ENCODE measurements at places on chromosomes 1 and 21.

DNA sequence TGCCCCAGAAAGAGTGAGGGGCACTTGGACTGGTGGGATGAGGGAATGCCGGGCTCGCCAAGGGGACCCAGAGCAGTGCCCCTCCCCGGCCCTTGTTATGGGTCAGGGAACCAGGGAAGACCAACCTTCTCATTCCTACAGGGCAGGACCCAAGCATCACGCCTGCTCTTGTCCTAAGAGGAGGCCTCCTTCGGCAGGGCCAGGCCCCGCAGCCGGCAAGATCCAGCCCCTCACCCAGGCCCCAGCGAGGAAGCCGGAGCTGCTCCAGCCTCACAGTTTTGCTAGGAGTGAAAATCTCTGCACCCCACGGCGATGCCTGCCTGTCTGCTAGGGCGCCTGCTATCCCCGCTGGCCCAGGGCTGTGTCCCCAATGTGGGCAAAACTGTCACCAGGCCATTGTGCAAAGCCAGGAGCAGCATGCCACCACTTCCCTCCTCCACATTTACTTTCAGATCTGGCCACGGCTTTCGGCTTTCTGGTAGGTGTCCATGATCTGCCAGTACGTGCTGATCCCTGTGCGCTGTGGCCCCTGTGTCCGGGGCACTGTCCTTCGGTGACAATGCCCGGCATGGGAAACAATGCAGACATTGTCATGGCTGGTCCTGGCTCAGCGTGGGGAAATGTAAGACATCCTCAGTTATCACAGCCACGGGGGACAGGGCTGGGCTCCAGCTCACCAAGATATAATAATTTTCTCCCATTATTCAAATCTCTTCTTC is 9.6 kb downstream of the ACTRT2 start:
- DNase-seq: no peak

GRCh38 chr1:86155051-86155806 is 1.3 kb downstream of the COL24A1 start:
- peak; percentile 18 for DNase-seq

DNA sequence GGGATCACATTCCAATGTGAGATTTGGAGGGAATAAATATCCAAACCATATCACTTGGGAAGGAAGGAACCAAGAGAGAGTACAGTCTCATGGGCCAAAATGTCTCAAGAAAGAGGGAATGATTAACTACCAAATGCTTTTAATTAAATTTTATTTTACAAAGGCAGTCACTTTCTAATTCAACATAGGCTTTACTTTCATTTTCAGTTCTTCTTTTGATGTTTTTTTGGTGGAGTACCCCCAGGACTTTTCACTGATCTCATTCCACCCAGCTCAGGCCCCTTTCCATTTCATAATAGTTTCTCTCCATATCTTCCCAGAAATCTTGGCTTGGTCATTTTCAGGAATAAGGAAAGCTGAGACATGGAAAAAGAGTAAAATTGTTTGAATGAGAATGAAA is 5.1 kb upstream of the SLAMF7 start:
- no peak for DNase-seq

- DNase-seq: no peak
Observed at GRCh38 chr1:65189576-65190115, 41.6 kb downstream of the AK4 start.

- no peak for DNase-seq
Observed at GRCh38 chr1:84539972-84540371, 33.6 kb upstream of the GNG5 start.

- no peak for DNase-seq
Observed at GRCh38 chr1:39317910-39318633, 113.6 kb downstream of the MACF1 start.

- no peak for DNase-seq
Observed at GRCh38 chr21:27269644-27270043, 302.8 kb upstream of the ADAMTS5 start.

DNA sequence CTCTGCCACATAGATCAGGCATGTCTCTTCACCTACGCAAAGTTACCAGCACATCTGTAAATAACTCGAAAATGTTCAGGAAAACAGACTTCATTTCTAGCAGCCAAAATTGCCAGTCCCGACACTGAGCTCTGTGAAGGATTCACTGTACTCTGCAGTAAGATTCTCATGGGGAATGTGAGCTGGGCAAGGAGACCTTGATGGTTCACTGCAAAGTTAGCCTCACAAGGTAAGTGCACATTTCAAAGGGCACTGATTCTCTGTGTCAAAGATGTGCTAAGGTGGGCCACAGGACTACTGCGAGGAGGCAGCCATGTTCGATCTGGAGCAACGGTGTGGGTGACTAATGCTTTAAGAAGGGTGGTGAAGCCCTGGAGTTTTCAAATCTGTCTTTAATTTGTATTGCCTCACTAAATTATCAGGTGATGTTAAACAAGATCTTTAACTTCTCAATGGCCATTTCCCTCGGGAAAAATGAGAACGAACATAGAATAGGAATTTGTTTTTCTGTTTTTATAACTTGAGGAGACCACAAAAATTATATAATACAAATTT is 25.2 kb downstream of the STPG1 start:
- DNase-seq: no peak

DNA sequence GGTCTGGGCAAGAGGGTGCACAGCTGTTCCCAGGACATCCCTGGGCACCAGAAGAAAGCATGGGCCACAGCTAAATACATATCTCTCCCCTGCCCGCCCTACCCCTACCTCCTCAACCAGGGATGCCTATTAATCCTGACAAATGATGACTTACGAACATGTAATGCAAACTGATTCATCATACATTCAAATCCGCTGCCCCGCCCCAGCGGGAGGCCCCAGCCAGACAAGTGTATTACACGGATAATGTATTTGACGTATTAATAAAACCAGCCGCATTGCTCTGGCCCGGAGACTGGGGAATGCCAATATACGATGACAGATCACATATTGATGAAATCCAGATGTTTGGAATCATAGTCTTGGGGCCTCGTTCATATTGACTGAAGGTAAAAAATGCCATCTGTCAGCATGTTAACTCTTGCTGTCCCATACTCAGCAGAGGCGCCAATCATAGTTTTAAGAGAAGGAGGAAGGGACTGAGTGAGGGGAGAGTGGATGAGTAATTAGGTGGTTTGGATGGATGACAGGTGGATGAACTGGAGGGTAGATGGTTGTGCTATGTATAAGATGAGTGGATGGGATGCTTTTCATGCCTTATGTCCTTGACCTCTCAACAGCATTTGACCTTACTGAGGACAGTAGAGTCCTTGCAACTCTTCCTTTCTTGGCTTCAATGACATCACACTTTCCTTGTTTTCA is 68.2 kb downstream of the TMEM53 start:
- DNase-seq: no peak

- no peak for DNase-seq
Observed at GRCh38 chr21:35014302-35015041, 34.6 kb downstream of the RUNX1 start.

DNA sequence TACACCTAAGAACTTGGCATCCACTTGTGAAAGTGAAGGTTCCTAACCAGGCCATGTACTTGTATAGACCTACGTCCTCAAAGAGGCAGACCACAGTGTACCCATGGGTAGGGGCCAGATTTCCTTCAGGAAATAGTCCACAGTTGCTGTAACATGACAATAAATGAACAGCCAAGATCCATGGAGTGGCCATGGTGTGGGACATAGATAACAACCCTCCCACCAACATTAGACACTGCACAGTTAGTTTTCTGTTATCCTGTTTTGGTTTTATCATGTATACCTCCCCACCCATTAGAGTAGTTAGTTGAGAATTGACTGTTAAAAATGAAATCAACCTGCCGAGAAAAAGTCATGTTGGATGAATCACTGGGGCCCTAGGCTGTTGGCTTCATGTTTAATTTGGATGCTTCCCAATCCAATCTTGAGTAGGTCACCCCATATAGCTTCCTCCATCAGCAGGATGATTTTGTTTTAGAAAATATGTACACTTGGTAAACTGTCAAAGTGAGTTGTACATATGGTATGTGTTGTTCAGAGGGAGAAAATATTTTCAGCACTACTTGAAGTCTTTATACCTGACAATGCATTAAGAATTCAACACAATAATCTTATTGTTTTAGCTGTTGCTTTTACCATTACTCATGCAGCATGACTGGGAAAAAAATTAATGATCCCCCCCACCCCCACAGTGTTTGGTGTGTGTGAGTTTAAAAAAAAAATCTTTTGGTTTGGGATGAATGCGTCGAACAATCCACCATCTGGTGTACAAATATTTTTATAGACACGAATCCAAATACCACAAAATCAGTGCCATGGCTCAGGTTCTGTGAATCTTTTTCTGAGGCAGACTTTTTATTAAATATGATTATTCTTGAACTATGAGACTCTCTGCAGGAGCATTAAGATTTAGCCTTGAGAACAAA is 88.3 kb upstream of the ARHGAP29 start:
- no peak for DNase-seq

GRCh38 chr1:4633346-4633745 is 21.1 kb upstream of the AJAP1 start:
- no peak for DNase-seq

GRCh38 chr1:10736634-10737586 is 59.5 kb downstream of the CASZ1 start:
- DNase-seq: no peak

GRCh38 chr1:157700732-157701131 is at the start of gene FCRL3:
Gene FCRL3, minus strand, starts transcription at chr1:157700769. Its CDS starts 280 bp downstream, at chr1:157700489.
- DNase-seq: no peak

- DNase-seq: no peak
Observed at GRCh38 chr1:33288976-33289857, 31.7 kb downstream of the A3GALT2 start.

DNA sequence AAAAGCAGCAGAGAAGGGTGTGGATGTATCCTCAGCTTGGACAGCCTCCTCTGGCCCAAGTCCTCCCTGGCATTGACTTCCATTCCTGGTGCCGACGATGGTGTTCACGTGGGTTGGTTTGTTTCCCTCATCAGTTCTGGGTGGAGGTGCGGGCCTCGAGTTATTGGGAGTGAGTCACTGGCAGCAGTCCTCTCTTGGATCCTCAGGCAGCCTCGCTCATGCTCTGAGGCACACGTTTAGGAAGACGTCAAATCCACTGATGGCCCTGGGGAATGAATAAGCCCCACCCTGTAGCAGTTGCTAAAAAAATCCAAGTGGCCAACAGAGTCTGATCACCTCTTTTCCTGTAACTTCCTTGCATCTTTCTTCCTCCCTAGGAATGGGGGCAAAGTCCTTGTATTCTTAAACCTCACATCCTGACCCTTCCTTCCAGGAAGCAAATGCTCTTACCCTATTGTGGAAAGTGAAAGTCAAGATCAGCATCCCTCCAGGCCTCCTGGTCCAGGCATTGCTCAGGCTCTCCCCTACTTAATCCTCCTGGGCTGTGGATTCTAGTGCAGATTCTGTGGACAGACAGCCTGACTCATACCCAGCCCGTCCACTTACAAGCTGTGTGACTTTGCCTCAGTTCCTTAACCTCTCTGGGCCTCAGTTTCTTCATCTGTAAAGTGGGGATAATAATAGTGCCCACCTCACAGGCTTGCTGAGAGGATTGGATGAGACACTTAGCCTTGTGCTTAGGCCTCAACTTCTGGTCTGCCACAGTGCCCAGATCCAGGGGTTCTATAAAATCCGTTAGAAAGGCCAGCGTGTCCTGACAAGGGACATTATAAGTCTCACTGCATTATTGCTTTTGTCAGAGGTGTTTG is 111.1 kb downstream of the TLR5 start:
- DNase-seq: peak; percentile 57

GRCh38 chr1:210598135-210598652 is 269.5 kb downstream of the HHAT start:
- DNase-seq: peak; percentile 55

DNA sequence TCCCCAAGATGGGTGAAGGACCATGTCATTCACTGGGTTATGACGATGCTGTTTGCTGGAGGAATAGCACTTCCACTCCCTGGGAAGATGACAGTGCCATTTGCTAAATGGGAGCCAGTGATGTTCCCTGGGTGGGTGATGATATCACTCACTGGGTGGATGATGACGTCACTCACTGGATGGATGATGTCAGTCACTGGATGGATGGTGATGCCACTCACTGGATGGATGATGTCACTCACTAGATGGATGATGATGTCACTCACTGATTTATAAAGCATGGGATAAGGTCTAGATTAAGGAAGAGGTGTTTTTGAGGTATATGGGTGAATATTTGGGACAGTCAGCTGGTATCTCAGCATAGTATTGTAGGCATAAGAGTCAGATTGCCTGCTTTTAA is 457.2 kb downstream of the AJAP1 start:
- DNase-seq: no peak

GRCh38 chr1:6827079-6827478 is 41.8 kb downstream of the CAMTA1 start:
- no peak for DNase-seq

GRCh38 chr1:164561472-164561871 is 2.5 kb downstream of the PBX1 start:
- no peak for DNase-seq

DNA sequence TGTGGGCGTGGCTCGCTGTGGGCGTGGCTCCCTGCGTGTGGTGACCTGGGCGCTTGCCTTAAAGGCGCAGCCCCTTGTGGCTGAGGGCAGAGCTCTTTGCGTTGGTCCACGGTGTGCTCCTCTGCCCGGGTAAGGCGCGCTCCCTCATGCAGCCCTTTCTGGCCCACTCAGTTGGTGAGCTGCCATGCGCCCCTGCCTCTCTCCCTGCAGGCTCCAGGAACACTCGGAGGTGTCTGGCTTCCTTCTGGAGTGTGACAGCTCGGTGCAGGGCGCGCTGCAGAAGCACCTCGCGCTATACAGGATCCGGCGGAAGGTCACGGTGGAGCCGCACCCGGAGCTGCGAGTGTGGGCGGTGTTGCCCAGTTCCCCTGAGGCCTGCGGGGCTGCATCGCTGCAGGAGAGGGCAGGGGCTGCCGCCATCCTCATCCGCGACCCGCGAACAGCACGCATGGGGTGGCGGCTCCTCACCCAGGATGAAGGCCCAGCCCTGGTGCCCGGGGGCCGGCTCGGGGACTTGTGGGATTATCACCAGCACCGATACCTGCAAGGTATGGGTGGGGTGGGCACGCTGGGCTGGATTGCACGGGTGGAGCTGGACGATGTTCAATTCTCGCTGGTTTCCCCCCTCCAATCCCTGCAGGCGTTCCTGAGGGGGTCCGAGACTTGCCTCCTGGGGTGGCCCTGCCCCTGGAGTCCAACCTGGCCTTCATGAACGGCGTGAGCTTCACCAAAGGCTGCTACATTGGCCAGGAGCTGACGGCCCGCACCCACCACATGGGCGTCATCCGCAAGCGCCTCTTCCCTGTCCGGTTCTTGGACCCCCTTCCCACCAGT is 9.1 kb downstream of the IBA57 start:
- DNase-seq: no peak

- no peak for DNase-seq
Observed at GRCh38 chr1:183635099-183635605, 431 bp downstream of the ARPC5 start.

DNA sequence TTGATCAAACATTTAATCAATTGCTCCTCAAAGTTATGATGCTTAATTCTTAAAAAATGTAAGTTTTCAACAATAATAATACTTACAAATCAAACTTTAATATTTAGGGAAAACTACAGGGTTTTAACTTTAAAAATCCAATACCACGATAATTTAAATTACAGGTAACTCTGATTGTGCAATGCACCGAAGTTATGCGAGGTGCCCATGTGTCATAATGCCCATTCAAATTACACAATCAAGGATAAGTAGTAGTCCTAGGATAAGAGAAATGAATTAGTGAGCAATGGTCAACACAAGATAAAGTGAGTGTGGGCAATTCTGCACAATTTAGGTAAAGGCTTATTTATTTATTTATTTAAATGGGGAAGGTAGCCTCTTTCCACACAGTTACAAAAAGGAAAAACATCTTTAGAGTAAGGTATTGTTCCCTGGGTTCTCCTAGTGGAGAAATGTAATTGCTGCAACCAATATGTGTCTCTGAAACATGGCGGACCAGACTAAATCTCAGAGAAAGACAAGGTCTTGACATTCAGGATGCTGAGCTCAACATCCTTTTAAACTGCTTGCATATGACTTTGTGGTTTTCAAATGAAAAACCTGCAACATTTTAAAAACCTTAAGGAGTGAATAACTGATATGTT is 164.2 kb downstream of the TTLL7 start:
- DNase-seq: no peak
